ENCODE measurements at places on chromosomes 7 and 10.
A peak's percentile ranks its signal among the peaks of the same experiment; 100 is the strongest.

DNA sequence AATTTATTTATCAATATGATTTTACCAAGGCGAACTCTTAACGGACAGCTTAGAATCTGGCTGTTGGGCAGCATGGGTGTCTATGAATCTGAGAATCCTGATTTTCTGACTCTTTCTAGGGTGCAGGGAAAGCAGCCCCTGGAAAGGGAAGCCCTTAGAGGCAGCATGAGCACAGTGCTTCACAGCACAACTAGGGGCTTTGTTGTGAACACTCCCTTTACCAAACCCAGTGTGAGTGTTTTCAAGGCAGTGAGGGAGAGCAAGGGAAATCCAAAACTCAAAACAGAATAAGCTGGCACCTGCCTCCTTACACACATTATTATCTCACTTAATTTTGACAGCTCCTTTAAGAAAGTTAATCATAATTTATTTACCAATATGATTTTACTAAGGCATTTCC lies 116.3 kb upstream of the CSTF2T start:
- H3K4me1 ChIP-seq: no peaks in the 10 kb centered on the region
- no peak overlapping the region for H3K27ac ChIP-seq
- no peaks in the 10 kb centered on the region for H3K27me3 ChIP-seq

GRCh38 chr7:75937958-75938786 lies 23.2 kb downstream of the POR start:
- H3K4me3 ChIP-seq: no peak overlapping the region
- DNase-seq: no peak
- H3K27me3 ChIP-seq: no peaks in the 10 kb centered on the region
- no peaks in the 10 kb centered on the region for H3K36me3 ChIP-seq
- no peaks in the 10 kb centered on the region for H3K4me1 ChIP-seq

DNA sequence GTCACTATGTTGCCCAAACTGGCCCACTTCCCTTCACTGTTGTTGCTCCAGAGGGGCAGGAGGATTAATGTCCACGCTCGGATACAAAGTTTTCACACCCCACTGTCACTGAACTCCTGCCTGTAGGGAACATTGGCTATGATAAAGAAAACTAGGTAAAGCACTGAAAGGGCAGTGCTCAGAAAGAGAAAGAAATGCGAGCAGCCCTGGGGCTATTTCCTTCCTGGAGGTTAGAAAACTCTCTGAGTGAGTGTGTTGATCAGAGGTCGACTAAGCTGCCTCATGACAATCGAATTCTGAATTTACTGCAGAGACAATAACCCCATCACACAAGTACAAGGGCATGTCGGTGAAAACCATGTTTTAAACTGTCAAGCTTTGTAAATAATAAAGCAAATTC lies 227.2 kb upstream of the PITRM1 start:
- H3K27me3 ChIP-seq: no peaks in the 10 kb centered on the region
- no peaks in the 10 kb centered on the region for H3K36me3 ChIP-seq
- no peak overlapping the region for H3K4me3 ChIP-seq

- no peaks in the 10 kb centered on the region for H3K36me3 ChIP-seq
- H3K4me1 ChIP-seq: no peaks in the 10 kb centered on the region
- no peaks in the 10 kb centered on the region for H3K27me3 ChIP-seq
- no peak overlapping the region for H3K4me3 ChIP-seq
- no peak overlapping the region for H3K27ac ChIP-seq
Measured at GRCh38 chr10:90451283-90451682, 406.6 kb downstream of the HTR7 start.

- no peaks in the 10 kb centered on the region for H3K4me1 ChIP-seq
- H3K36me3 ChIP-seq: no peaks in the 10 kb centered on the region
- no peaks in the 10 kb centered on the region for H3K27me3 ChIP-seq
- no peak for DNase-seq
- H3K27ac ChIP-seq: no peak overlapping the region
Measured at GRCh38 chr10:25959540-25960232, 25.7 kb downstream of the MYO3A start.

DNA sequence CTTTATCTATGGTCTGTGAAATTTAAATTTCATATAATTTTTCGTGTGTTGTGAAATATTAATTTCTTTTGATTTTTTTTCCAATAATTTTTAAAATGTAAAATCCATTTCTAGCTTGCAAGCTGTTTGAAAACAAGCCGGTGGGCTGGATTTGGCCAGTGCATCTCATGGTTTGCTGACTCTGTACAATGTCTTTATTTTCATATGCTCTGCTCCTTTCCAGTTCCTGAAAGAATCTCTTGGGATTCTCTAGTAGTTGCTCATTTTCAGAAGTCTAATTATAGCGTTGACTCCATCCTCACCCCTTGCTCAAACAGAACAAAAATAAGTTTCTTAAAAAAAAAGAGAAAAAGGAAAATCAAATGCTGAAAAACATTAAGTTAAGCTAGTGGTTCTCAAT lies 21.4 kb downstream of the UBN2 start:
- no peaks in the 10 kb centered on the region for H3K27me3 ChIP-seq
- DNase-seq: no peak
- no peaks in the 10 kb centered on the region for H3K4me1 ChIP-seq
- no peak overlapping the region for H3K27ac ChIP-seq
- H3K36me3 ChIP-seq: peaks cover 45% of the 10 kb centered on the region
- no peak overlapping the region for H3K4me3 ChIP-seq

DNA sequence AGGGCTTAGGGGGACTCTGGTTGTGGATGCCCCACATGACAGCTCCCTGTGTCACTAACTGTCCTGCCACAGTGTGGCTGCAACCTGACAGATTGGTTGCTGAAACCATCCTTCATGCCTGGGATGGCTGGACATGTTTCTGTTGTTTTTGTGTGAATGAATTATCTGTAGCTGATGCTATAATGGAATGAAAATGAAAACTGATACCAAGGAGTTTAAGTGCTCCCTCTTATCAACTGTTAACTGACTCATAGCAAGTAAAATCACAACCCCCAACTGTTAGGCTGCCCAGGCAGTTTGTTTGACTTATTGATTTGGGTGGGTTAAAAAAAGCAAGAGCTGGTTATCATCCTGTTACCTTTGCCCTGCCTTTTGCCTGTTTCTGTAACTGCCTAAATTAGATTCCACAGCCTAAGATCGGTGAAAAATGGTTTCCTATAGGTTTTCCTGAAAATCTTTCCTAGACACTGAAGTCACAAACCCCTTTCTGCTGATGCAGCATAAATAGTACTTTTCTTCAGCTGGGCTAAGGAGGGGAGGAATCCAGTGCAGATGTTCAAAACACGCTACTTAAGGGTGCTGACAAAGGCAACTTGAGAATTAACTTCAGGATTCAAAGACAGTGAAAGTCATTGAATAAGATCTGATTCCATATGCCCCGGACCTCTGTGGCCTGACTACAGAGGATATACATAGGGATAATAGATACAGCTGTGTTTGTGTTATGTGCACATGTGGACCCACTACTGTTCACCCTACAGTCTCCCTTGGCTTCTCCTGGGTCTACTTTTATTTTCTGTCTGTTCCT lies 5.7 kb downstream of the FRAT2 start:
- no peak for DNase-seq
- no peaks in the 10 kb centered on the region for H3K27me3 ChIP-seq
- H3K4me3 ChIP-seq: no peak overlapping the region
- H3K27ac ChIP-seq: no peak overlapping the region

DNA sequence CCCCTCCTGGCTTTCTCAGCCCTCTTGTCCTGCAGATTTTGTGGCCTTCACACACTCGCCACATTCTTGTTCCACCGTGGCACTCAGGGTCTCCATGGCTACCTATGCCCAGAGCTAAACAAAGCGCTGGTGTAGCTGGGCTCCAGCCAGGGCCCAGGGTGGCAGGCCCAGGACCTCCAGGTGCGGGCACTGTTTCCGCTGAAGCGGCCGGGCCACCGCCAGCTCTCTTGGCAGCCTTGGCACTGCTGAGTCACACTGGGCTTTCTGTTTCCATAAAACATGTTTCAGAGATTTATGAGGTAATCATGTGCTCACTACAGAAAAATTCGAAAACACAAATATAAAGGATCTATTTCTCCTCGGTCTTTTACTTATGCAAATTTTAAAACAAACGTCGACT lies 51.3 kb downstream of the AOC1 start:
- H3K4me1 ChIP-seq: no peaks in the 10 kb centered on the region
- H3K36me3 ChIP-seq: no peaks in the 10 kb centered on the region
- no peak overlapping the region for H3K27ac ChIP-seq
- DNase-seq: no peak

- DNase-seq: no peak
- H3K27ac ChIP-seq: no peak overlapping the region
- no peaks in the 10 kb centered on the region for H3K36me3 ChIP-seq
- peaks cover 2% of the 10 kb centered on the region for H3K27me3 ChIP-seq
Measured at GRCh38 chr7:94395141-94396036, 694 bp downstream of the COL1A2 start.

DNA sequence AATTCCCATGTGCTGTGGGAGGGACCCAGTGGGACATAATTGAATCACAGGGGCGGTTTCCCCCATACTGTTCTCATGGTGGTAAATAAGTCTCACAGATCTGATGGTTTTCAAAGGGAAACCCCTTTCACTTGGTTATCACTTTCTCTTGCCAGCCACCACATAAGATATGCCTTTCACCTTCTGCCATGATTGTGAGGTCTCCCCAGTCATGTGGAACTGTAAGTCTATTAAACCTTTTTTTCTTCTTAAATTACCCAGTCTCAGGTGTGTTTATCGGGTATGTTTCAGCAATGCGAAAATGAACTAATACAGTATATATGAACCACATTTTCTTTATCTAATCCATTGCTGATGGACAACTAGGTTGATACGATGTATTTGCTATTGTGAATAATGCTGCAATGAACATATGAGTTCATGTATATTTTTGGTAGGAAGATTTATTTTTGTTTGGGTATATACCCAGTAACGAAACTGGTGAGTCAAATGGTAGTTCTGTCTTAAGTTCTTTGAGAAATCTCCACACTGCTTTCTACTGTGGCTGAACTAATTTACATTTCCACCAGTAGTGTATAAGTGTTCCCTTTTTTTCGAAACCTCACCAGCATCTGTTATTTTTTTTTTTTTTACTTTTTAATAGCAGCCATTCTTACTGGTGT lies 70.0 kb upstream of the HGF start:
- no peak overlapping the region for H3K27ac ChIP-seq
- H3K4me1 ChIP-seq: no peaks in the 10 kb centered on the region
- H3K36me3 ChIP-seq: no peaks in the 10 kb centered on the region
- no peak overlapping the region for H3K4me3 ChIP-seq
- no peaks in the 10 kb centered on the region for H3K27me3 ChIP-seq

- H3K4me3 ChIP-seq: no peak overlapping the region
- H3K27me3 ChIP-seq: no peaks in the 10 kb centered on the region
- DNase-seq: no peak
Measured at GRCh38 chr10:4776234-4776638, 49.8 kb upstream of the AKR1E2 start.

- H3K4me3 ChIP-seq: no peak overlapping the region
- H3K36me3 ChIP-seq: no peaks in the 10 kb centered on the region
- no peaks in the 10 kb centered on the region for H3K27me3 ChIP-seq
- H3K4me1 ChIP-seq: peaks cover 6% of the 10 kb centered on the region
- H3K27ac ChIP-seq: no peak overlapping the region
Measured at GRCh38 chr7:71995111-71995510, 417.0 kb downstream of the CALN1 start.

- peak overlapping the region; percentile 81 for H3K27ac ChIP-seq
- no peaks in the 10 kb centered on the region for H3K27me3 ChIP-seq
- peak; percentile 60 for DNase-seq
- H3K4me1 ChIP-seq: peaks cover 39% of the 10 kb centered on the region
Measured at GRCh38 chr7:150502519-150502918, 12.2 kb upstream of the GIMAP7 start.

DNA sequence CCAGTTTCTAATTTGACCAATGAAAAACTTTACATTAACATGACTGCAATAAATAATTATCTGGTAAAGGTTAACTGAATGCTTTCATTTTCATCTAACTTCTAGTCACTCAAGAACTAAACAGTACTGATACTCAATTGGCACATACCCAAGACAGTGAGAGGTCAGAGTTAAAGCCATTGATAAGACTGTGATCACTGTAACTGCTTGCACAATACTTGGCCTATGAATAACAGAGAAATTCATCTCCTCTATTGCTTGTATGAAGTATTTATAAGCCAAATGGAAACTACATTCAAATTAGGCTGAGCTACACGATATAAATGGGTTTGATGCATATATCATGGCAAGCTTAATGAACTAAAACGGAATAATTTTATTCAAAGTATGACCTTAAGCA lies 43.0 kb downstream of the HERC4 start:
- H3K27me3 ChIP-seq: no peaks in the 10 kb centered on the region
- no peaks in the 10 kb centered on the region for H3K4me1 ChIP-seq
- H3K36me3 ChIP-seq: no peaks in the 10 kb centered on the region
- DNase-seq: no peak

DNA sequence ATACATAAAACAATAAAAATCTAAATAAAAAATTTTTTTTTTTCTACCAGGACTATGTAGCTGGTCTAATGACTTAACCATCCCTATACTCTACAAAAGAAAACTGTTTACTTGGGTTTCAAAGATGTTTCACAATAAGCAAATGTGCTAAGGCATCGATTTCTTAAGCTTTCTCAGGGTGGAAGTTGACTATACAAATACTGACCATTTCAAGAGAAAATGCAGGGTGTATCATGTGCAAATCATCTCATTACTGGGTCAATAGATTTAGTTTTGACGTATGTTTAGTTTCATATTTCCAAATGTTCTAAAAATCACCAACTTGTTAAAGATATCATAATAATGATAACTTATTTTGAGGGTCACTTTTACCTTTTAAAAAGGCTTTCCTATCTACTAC lies 7.5 kb downstream of the NRP1 start:
- H3K4me1 ChIP-seq: peaks cover 3% of the 10 kb centered on the region
- no peaks in the 10 kb centered on the region for H3K36me3 ChIP-seq
- no peak for DNase-seq
- no peak overlapping the region for H3K4me3 ChIP-seq
- peaks cover 2% of the 10 kb centered on the region for H3K27me3 ChIP-seq

- H3K4me3 ChIP-seq: no peak overlapping the region
- peak overlapping the region; percentile 23 for H3K27ac ChIP-seq
- no peak for DNase-seq
- peaks cover 7% of the 10 kb centered on the region for H3K4me1 ChIP-seq
- no peaks in the 10 kb centered on the region for H3K27me3 ChIP-seq
Measured at GRCh38 chr10:71697938-71698709, 21.5 kb downstream of the C10orf105 start.

DNA sequence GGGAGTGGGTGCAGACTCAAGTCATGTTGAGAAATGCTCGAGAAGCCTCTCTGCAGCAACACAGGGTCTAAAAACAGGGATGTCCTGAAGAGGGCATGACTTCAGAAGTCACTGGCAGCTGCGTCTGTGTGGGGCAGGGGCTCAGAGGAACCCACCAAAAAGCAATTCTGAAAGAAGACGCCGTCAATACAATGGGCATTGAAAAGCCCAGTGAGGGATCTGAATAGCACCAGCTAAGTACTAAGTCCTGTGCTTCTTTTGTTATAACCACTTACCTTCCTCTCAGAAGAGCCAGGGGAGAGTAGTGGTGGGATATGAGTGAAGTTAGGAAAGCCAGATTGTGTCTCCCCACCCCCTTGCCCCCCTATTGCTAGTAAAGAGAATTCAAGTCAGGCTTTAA lies 137.2 kb downstream of the INHBA start:
- DNase-seq: no peak
- no peak overlapping the region for H3K27ac ChIP-seq
- no peaks in the 10 kb centered on the region for H3K4me1 ChIP-seq
- H3K4me3 ChIP-seq: no peak overlapping the region

Measured in T-cell (primary cell).